AG10803 (cell line): ENCODE measurements at places on chromosomes 1 and 21.

GRCh38 chr1:2504225-2504948, 22.0 kb downstream of the PANK4 start:
- DNase-seq: no peak

DNA sequence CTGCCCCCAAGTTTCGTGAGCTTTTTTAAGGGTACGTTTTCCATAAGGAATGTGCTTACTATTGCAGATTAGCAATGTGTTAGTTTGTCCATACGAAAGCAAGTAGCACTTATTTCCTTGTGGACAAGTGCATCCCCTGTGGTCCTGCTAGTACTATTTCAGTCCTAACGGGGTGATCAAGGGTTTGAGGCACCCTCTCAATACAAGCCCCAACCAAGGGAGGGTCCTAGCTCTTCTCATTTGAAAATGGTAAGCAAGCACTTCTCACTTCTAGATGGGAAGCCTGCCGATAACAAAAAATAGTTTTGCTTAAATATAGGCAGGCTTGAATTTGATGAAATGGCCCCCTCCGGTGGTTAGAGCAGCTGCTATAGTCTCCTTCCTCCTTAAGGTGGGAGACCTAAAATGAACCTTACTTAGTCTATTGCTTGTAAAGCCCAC, 64.0 kb upstream of the HMCN1 start:
- peak; percentile 66 for DNase-seq

DNA sequence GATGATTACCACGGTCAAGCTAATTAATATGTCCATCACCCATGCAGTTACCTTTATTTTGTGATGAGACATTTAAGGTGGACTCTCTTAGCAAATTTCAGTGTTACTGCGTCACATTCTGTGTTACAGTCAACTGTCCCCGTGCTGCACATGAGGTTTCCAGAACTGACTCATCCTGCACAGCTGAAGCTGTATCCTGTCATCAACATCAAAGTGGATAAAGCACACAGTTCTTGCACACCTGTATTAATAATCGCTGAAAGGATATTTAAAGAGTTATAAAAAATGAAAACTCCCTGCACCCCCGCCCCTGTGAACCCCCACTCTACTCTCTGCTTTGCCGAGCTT, 3.4 kb upstream of the KRTAP10-5 start:
- no peak for DNase-seq

DNA sequence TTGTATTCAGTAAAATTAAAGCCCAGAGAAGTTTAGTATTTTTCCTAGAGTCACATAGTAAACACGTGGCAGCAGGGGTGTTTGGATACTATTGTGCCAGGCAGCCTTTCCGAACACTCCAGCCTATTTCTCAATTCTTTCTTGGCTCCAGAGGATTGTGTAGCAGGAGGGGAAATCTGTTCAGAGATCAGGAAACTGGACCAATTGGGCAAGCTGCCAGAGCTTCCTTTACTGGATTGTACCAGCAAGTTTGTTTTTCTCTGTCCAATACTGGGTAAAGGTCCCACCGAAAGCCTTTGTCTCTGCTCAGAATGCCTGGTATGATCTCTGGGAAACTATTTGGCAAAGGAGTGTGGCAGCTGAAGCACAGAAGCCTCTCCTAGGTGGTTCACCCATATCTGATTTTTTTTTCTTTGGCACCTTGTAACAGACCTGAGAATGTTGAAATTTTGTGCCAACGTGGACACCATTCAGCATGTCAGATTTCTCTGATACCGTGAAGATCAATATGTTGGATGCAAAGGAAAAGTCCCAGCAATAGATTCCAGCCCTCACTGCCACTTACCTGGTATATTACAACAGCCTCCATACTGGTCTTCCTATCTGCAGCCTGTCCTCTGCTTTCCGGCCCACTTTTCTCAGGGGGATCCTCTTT, 126.2 kb downstream of the FGGY start:
- DNase-seq: peak; percentile 77

- no peak for DNase-seq
These were observed 1630.4 kb upstream of the B3GALT2 start for GRCh38 chr1:194816859-194817258.

DNA sequence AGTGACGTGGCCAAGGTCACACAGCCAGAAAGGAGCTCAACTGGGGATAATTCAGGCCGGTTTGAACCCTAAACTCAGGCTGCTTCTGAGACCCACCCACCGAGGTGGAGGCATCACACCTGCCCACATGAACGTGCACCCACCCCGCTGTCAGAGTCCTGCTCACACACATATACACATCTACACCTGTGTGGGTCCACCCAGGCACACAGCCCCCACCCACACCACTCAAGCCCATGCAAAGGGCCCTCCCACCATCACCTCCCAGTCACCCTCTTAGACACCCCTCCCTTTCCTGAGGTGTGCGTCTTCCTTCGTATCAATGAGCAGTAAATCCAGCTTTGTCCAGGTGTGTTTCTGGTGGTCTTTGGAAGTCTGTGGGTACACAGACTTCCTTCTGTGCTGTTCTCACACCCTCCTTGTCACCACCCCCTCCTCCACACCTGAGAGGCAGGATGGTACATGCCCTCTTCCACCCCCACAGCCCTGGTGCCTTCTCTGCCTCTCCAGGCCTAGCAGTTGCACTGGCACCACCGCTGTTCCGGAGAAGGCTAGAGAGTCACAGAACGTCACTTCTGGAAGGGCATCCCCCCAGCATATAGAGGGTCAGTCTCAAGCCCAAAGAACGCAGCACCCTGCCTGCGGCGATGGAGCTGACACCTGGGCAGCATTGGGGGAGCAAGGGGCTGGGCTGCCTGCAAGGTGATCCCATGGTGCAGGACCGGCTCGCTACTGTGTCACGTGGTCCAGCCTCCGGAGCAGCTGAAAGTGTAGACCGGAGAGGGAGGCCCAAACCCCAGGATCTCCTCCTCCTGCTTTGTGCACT, 18.9 kb upstream of the FAM131C start:
- DNase-seq: no peak

- DNase-seq: no peak
These were observed 29.7 kb upstream of the DUSP23 start for GRCh38 chr1:159751031-159751430.
